ENCODE measurements at places on chromosomes 12 and 14.
A peak's percentile ranks its signal among the peaks of the same experiment; 100 is the strongest.

- DNase-seq: no peak
These were observed 545 bp downstream of the CPSF2 start for GRCh38 chr14:92122351-92122677.

GRCh38 chr14:100864960-100865681 lies 38.4 kb downstream of the RTL1 start:
- no peak for DNase-seq

DNA sequence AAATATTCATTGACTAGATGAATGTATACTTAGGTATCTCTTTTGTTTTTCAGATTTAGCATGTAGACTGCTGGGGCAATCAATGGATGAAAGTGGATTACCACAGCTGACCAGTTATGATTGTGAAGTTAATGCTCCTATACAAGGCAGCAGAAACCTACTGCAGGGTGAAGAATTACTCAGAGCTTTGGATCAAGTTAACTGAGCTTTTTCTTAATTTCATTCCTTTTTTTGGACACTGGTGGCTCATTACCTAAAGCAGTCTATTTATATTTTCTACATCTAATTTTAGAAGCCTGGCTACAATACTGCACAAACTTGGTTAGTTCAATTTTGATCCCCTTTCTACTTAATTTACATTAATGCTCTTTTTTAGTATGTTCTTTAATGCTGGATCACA lies 15.3 kb upstream of the SNAPC1 start:
- no peak for DNase-seq

GRCh38 chr14:101250948-101251811 lies 310.1 kb upstream of the DIO3 start:
- no peak for DNase-seq

DNA sequence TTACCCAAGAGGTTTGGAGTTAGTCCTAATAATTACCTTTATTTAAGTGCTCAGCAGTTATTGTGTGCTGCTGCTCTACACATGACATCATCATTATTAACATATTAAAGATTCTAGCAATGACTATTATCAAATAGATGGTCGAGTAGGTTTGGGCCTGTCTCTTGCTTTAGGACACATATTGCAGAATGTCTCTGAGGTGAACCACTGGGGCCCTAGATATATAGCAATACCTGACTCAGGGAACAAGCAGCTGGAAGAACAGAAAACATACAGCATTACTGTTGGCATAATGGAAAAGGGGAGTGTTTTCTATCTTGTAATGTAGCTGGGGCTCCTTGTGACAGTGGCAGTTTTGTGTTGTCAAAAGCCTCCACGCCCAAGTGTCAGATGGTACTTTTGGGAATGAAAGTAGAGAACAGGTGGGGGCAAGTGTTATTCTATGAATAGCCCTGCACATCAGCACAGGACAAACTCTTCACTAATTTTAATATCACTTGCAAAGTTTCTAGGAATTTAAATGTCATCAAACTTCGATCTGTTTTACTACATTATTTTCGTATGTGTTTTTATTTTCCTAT lies 54.6 kb downstream of the C12orf56 start:
- DNase-seq: no peak

- no peak for DNase-seq
These were observed 119.1 kb downstream of the PTPN11 start for GRCh38 chr12:112537710-112538396.

- DNase-seq: peak; percentile 4
These were observed 194.9 kb upstream of the OR4E1 start for GRCh38 chr14:21868442-21869046.

DNA sequence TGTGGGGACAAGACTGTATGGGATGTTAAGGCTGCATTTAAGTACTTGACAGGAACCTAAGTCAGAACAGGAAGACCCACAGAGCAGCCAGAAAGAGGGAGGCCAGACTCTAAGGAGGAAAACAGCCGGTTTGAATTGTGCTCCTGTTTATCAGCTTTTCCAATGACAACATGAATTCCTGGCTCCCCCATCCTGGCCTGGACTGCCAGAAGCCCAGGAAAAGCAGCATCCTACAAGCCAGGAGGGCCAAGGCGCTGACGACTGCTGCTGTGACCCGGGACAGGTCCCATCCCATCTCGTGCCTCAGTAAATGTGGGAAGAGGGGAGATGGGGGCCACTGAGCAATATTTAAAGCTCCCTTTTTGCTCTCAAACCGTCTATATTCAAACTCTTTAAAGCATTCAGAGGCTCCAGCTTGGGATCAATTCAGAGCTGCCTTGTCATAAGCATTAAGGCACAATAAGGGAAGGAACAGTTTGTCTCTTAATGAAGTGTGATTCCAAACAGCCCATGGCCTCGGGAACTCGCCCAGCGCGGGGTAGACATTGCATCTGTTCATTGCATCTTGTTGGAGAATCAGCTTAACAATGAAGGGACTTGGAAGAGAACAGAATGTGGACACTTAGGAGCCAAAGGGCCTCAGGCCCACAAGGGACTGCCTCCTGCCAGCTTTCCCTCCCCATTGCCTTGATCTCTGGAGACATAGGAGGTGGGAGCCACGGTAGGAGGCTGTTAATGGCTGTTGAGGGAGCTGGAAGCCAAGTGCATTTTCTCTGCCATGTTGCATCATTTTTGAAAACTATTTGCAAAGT lies 49.6 kb downstream of the CMKLR1 start:
- DNase-seq: no peak

GRCh38 chr12:21296751-21297406 lies 37.8 kb downstream of the SLCO1A2 start:
- DNase-seq: peak; percentile 1

GRCh38 chr12:104257913-104258472 lies 42.4 kb downstream of the TXNRD1 start:
- DNase-seq: no peak

DNA sequence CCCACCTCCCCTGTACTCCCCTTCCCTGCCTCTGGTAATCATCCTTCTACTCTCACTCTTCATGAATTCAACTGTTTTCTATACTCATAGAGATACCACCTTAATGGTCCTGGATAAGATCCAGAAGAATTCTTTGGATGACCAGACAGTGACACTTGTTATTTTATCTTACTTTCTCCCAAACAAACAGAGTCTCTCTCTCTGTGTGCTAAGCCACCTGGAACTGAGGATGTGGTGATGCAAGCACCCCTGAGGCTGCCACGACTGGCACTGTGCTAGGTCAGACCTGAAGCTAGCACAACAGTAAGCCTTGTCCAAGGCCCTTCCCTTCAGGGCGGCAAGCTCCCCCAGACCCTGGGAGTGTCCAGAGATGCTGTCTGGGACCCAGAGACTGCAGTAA lies 250.2 kb downstream of the C12orf50 start:
- no peak for DNase-seq

DNA sequence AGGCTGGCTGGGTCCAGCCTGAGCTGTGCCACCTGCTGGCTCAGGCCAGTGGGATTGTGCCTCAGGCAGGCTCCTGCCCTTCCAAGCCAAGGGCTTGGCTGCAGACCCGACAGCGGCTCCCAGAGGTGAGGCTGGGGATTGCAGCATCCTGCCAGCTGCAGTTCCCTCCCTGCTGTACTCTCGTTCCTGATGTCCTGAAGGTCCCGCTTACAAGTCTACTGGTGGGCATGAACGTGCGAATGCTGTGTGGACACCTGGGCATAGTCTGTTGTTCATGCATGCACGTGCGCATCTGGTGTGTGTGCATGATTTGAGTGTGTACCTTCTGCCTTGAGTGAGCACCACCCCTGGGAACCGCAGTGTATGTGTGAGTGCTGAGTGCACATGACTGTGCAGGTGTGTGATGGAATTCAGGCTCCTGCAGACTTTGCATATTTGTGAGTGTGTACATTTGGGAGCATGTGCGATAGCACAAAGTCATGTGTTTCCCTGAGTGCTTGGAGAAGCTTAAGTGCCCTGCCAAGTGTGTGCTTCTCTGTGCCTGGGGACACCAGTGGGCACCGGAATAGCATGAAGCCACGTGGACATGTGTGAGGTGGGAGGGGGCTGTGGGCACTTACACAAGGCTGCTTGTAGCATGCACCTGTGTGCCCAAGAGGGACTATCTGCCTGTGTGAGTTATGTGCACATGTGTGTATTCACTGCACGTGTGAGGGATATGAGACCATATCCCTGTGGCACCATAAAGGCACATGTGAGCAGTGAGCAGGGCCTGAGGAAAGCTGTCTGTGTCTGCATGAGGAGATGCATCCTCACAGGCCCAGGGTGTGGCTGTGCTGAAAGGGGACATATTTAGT lies 19.3 kb upstream of the KRT7 start:
- DNase-seq: peak; percentile 38

DNA sequence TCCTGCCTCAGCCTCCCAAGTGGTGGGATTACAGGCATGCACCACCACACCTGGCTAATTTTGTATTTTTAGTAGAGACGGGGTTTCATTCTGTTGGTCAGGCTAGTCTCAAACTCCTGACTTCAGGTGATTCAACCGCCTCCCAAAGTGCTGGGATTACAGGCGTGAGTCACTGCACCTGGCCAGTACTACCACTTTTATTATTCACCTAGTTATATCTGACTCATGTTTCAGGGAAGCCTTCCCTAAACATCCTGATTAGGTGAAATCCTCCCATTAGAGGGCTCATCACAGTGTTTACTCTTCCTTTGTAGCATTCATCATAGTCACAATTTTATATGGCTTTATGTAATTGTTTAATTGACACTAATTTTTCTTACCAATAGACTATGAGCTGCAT lies 295.3 kb upstream of the SOX5 start:
- peak; percentile 68 for DNase-seq

DNA sequence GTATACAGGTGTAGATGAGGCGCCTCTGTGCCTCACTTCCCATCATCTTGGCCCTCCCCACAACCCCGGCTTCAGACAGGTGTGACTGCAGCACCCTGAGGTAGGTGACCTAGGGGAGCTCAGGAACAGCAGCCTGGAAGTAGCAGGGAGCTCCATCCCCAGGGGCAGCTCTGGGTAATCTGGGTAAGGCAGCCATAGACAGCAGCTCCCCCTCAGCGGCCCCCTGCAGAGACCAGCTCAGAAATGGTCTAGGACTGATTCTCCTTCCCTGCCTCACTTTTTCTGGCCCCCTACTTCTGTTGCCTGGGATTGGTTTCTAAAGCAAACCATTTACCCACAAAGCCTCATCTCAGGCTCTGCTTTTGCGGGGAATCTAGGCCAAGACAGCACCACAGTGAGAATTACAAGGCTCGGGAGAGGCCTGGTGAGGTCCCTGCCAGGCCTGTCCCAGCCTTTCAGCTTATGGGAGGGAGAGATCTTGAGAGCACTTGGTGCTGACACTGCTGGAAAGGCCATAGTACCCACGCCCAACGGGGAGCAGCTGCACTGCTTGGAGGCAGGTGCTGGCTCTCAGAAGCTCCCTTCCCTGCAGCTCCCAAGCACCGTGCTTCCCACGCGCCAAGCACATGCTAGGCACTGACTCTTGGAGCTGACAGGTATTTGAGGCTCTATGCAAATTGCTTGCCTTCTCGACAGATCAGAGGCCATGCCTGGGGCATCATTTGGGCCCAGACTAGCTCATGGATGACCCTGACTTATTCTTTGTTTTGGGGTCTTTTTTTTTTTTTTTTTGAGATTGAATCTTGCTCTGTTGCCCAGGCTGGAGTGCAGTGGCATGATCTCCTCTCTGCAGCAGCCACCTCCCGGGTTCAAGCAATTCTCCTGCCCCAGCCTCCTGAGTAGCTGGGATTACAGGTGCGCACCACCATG lies 45.1 kb upstream of the TRAF3 start:
- no peak for DNase-seq

DNA sequence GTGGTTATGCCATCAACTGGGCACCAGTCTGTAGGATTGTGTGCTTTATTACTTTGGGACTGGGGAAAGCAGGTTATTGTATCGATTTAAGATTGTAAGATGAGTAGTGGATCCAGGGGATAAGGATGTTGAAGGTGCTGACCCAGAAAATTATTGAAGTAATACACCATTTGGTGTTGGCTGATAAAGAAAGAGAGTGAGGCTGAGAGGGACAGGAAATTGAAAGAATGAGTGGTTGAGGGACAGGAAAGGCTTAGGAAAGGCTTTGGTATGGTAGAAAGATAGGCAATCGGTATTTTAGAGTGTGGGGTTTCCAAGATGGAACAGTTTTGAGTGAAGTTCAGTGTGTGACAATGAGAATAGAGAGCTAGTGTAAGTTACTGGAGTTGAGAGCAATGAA lies 12.3 kb downstream of the PPHLN1 start:
- no peak for DNase-seq

DNA sequence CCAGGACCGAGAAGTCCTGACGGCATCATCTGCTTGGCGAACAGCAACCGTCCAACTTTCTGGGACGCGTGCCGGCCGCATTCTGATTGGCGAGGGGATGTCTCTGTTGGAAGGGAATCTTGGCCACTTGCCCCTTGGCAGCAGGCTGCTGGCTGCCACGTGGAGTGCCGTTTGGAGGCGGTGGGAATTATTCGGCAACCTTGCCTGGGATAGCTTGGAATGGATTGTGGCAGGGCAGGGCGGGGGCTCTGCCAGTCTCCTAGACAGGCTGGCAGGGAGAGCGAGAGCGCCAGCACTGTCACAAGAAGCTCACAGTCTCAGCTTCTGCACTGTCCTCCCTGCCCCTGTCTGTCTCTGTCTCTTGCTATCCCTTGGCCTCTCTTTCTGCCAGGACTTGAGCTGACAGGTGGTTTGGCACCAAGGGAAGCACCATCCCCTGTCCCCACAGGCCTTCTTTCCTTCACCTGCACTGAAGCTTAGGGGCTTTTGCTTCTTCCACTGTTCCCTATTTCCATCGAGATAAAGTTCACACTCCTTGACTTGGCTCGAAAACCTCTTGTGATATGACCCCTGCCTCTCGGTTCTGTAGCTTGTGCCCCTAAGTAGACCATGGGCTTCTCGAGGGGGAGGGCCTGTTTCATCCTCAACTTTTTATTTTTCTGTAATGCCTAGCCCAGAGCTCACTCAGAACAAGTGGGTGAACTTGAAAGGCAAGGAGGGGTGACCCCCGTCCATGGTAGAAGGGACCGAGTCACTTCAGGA lies 201.9 kb downstream of the PHETA1 start:
- no peak for DNase-seq

DNA sequence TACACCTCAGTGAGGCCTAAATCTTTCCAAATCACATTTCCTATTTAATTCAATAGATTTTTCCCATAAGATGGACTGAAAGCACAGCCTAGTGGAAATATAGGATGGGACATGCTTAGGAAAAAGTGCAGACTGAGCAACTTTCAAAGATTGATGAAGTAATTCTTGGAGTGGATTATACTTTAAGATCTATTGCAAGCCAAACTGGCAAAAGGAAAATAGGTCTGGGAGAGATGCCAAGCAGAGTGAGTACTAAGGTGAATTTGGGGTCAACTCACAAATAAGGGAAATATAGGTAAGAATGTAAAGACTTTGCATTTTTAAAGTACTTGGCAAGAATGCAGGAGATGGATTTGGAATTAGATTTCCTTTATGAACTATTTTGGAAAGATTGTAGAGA lies 170.2 kb upstream of the FOXG1 start:
- no peak for DNase-seq

DNA sequence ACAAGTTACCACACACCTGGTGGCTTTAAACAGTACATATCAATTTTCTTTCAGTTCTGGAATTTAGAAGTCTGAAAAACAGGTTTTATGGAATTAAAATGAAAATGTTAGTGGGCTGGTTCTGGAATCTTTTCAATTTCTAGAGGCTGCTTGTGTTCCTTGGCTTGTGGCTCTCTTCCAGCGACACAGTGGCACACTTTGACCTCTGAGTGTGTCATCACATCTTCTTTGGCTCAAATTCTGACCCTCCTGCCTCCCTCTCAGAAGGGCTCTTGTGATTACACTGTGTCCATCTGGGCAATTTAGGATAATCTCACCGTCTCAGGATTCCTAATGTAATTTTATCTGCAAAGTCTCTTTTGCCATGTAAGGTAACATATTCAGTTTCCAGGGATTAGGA lies 170.0 kb downstream of the PLCZ1 start:
- DNase-seq: no peak
